Stimulated activated CD4-positive, alpha-beta T cell treated with anti-CD3 and anti-CD28 coated beads, TNF-alpha, amount 100 ng/mL, for 48 hours (primary cell): ENCODE measurements at places on chromosomes 3 and 15.

DNA sequence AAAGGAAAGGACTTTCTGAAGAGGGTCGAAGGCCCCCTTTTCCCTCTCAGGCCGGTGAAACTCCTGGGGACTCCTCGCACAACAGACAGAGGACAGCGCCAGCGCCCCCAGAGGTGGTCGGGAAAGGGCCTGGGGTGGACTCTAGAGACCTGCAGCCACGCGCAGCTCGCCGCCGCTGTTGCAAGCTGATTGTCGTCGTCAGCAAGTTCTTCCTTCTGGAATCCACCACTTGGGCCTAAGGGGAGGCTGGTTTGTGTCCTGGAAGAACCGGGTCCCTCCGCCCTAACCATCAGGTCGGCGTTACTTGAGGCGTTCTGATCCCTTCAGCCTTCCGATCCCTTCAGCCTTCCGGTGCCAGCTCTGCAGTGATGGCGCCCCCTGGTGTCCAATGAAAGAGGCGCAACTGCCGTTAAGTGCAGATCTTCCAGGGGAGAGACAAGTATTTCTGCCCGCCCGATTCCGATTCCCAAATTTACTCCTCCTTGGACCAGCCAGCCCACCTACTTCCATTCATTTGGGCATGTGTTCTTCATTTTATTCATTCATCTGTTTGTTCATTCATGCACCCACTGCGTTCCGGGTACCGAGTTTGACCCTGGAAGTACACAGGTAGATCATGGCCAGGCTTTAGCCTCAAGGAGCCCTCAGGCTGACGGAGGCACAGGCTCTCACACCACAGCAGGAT lies 77.2 kb upstream of the SLC6A11 start:
- DNase-seq = peak; percentile 65

DNA sequence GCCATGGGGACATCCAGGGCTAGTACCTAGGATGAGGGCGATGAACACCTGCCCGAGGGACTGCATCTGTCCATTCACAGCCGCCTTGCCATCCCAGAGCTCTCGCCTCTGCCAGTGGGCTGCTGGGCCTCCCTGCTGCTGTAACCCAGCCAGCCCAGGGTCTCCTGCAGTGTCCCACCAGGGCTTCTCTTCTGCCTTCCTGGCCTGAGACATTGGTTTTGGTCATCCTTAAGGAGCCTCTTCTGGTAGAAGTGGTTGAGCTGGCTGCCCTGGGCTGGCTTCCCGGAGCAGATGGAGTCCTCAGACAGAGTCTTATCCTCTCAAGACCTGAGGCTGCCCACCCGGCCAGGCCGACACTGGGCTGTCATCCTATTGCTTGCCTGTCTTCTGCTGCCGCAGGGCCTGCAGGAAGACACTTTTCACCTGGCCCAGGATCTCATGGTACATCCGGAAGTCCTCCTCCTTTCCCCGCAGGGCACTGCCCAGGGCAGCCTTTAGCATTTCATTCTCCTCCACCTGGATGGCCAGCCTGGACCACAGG lies 6.1 kb upstream of the HHATL start:
- DNase-seq = no peak

DNA sequence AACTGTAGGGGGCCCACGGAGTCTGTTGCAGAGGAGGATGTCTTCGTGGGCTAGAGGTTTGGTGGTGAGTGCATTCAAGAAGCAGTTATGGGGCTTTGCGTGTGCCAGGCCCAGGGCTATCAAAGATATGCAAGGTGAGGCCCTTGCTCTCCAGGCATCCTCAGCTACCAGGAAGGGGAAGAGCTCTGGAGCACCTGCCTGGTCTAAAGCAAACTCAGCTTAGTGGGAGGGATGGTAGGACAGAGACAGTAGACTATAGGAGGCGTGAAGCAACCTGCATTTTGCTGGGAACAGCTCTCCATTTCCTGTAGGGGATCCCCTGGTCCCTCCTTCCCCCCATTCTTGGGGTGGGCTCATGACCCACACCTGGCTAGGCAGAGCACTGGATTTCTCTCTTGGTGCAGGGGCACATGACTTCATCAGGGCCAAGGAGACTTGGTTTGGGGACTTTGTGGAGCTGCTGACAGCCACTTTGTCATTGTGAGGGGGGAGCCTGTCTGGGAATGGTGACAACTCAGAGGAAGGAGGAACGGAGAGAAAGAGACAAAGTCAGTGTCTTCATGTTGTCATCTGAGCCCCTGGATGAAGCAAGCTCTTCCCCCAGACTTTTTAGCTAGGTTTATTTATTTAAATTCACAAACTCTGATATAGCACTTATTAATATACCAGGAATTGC lies 8.6 kb upstream of the EEFSEC start:
- no peak for DNase-seq

DNA sequence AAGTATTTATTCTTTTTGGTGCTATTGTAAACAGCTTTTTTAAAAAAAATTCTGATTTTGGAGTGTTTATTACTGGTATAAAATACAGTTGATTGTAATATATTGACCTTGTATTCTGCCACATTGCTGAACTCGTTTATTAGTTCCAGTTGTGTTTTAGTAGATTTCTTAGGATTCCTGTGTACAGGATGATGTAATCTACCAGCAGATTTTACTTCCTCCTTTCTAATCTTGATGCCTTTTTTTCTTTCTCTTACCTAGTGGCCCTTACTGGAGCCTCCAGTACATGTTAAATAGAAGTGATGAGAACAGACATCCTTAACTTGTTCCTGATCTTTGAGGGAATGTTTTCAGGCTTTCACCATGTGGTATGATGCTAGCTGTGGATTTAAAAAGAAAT lies 70.4 kb upstream of the KY start:
- no peak for DNase-seq

- no peak for DNase-seq
These were observed 388.5 kb downstream of the VPS13C start for GRCh38 chr15:61671736-61672135.
